ENCODE measurements at places on chromosomes 13 and 19.

DNA sequence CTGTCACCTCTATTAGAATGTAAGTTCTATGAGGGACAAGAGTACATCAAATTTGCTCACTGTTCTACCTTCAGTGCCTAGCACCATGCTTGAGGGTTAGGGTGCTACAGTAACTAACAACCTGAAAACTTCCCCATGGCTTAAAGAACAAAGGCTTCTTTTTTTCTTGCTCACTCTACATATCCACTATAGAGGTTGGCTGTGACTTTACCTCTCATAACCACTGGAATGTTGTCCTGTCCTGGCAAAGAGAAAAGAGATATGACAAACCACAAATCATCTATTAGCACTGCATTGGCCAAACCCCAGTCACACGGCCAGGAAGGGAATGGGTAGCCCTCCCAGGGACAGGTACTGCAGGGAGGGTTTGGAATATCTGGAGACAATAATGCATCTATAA, 23.2 kb upstream of the ACOD1 start:
- DNase-seq, result no peak

DNA sequence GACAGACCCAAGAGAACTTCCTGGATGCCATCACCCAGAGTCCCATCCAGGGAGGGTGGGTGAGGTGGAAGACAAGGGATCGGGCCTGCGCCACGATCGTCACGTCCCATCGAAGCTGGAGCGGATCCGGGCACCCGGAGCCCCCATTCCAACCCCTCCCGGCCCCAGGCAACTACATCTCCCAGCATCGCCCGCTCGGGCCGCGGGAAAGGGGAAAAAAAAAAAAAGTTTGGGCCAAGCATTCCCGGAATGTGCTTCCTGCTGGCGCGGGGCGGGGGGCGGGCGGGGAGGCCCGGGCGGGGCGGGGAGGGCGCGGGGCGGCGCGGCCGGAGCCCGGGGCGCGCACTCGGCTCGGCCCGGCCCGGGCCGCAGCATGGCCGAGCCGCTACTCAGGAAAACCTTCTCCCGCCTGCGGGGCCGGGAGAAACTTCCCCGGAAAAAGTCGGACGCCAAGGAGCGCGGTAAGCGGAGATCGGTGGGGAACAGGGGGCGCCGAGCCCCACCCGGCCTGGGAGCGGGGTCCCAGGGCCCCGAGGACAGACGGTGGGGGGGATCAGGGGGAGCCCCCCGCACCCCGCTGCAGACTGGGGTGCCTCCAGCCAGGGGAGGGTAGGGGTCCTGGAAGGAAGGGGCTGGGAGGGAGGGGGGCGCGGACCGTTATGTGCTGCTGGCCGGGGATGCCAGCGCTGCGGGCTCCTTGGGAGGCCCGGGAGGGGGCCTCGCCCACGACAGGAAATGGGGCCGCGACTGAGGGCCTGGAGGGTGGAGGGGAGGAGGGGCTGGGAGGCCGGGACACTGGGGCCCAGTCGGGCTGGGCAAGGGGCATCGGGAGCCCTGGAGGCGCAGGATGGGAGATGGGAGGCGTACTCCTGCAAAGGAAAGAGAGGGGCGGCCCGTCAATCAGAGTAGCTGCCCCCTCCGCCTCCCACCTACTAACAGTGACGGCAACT, at the start of gene SYDE1:
Gene SYDE1 (plus strand): TSS at position 341 of the 950 bp plus-strand sequence. CDS start 33 bp downstream, at position 374.
- peak; percentile 63 for DNase-seq

- DNase-seq, result peak; percentile 93
Observed at GRCh38 chr19:48333467-48334384, 8.4 kb downstream of the EMP3 start.

- no peak for DNase-seq
Observed at GRCh38 chr19:45223879-45224278, 21.3 kb downstream of the EXOC3L2 start.

GRCh38 chr13:30984620-30985019, 52.2 kb downstream of the TEX26 start:
- no peak for DNase-seq

DNA sequence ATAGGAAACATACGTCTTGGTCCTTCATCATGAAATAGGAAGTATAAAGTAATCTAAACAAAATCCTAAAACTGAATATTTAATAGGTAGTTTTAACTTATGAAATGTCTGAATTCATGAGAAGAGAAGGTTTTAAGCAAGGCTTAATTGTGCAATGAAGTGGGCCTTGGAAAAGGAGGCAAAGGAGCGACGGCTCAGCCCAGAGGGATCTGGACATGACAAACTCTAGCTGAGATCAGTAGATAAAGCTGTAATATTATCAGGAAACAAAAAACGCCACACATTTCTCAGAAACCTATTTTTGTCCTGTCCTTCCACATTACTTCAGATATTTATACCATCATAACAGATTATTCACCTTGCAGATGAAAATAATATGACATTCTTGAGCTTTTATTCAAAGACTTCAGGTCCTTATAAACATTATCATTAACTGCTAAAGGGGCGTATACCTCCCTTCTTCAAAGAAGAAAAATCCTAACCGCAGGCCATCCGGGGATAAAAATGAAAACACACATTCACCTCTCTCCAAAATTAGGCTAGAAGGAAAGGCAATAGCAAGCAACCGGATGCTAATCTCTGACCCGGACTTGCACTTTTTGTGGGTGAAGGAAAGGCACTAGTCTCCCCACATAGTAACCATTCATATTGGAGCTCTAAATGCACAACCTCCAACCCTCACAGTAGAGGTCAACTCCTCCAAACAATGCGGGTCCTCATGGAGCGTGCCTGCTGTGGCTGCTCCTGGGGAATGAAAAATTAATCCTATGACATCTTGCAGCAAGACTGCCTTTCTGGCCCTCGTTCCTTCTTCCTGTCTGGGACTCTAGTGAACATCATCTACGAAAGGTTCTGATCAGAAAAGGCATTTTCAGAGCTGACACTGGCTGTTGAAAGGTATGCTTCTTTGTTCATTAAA, 108.8 kb downstream of the TBC1D4 start:
- no peak for DNase-seq

- DNase-seq, result no peak
Observed at GRCh38 chr13:93589788-93590187, 363.2 kb downstream of the GPC6 start.

DNA sequence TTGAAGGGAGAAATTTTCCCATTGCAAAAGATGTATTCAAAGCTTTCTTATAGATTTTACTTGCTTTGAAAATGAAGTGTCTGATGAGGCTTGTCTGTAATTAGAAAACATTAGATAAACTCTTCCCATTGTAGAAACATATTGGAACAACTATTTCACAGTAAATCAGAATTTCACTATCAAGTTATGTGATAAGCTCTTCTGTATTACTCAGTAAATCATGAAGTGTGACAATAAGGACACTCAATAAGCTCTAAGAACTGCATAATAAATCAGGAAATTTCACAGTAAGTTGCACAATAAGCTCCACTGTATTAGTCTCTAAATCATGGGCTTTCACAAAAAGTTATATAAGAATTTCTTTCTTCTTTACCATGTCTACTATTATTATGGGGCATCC, 1546.6 kb downstream of the SLITRK5 start:
- peak; percentile 11 for DNase-seq

DNA sequence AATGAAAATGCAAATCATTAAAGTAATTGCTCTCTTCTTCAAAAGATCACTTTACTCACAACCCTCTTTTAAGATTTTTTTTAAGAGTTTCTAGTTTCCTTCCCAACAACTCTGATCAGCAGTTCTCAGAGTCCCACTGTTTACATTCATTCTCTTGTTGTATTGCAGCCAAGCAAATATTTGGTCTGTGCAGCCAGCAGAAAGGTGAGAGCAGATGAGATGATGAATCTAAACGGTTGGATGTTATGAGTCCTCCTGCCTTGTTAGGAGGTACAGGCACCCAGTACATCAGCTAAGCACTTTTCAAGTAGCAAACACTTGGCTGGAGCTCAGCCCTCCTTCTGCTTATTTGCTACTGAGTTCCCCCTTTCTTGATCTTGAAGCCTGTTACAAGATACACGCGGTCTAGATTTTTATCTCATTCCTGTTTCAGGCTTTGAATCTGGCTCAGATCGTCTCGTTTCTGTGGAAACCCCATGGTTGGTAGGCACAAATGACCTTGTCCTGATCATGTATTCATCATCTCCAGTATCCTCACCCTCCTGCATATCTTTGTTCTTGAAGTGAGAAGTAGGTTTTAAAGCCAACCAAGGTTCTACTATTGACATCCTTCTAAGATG, 300.7 kb downstream of the DCT start:
- peak; percentile 18 for DNase-seq

- DNase-seq, result no peak
Observed at GRCh38 chr19:39829702-39830275, 4.2 kb downstream of the DYRK1B start.

Data from fibroblast of lung (primary cell).